ENCODE measurements at places on chromosomes 1 and 21.

DNA sequence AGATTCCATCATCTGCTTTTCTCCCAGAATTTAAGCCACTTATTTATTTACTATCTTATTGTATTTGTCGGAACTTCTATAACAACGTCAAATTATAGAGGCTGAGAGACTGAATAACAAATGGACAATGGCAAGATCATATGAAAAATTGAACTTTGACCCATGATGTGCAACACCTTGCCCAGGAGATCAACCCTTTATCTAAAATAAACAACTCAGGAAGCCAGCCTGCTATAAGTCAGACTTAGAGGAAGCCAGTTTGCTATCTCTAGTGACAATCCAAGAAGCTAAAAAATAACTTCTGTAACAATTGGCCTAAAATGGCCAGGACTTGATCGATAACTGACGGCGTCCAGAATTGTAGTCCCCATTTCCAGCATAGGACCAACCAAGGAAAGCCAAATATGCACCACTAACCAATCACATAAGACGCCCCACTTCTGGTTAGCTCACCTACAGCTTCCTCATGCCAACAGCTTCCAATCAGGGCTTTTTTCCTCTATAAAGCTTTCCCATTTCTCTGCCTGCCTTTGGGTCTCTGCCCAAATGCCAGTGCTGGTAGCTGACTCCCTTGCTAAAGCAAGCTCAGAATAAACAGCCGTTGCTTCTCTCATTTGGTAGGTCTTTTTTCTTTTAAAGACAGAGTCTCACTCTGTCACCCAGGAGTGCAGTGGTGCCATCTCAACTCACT is 28.5 kb downstream of the ANP32E start:
- DNase-seq = no peak

- no peak for DNase-seq
Observed at GRCh38 chr1:171988243-171988885, 147.1 kb downstream of the DNM3 start.

DNA sequence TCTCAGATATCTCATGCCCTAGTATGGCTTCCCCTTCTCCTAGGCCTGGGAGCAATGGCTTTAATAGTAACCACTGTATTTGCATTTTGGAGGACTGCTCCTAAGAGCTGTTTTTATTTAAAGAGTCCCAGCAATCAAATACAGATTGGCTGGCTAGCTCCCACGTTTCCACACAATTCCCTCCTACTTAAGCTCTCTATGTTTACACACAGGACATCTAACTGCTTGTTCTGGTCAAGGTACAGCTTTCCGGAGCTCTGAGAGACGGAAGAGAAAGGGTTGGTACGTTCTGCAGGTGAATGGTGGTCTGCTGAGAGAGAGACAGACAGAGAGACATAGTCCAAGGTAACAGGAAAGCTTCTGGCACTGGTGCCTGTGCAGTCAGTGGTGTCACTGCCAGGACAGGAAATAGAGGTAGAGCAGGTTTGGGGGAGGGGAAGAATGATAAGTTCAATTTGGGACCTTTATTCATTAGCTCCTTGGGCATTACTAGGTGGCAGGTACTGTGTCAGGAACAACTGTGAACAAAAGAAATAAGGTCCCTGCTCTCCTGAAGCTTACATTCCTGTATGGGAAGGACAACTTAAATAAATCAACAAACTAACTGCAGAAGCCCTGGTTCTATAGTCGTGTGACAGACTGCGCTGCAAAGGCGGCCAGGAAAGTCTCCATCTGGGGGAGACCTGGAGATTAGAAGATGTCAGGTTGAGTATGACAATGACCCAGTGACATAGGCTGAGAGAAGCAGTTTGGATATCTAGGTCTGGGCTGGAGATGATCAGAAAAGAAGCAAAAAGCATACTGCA is 1.2 kb upstream of the SLC25A33 start:
- no peak for DNase-seq

- no peak for DNase-seq
Observed at GRCh38 chr1:85264150-85264549, 4.7 kb upstream of the C1orf52 start.

GRCh38 chr1:125087247-125087646 is 3902.5 kb downstream of the SRGAP2C start:
- no peak for DNase-seq

- peak; percentile 11 for DNase-seq
Observed at GRCh38 chr1:207241164-207241934, 80.1 kb upstream of the CD55 start.

GRCh38 chr1:21233490-21233889 is 56.8 kb downstream of the ECE1 start:
- no peak for DNase-seq

GRCh38 chr1:94110946-94111740 is 9.8 kb downstream of the ABCA4 start:
- no peak for DNase-seq

DNA sequence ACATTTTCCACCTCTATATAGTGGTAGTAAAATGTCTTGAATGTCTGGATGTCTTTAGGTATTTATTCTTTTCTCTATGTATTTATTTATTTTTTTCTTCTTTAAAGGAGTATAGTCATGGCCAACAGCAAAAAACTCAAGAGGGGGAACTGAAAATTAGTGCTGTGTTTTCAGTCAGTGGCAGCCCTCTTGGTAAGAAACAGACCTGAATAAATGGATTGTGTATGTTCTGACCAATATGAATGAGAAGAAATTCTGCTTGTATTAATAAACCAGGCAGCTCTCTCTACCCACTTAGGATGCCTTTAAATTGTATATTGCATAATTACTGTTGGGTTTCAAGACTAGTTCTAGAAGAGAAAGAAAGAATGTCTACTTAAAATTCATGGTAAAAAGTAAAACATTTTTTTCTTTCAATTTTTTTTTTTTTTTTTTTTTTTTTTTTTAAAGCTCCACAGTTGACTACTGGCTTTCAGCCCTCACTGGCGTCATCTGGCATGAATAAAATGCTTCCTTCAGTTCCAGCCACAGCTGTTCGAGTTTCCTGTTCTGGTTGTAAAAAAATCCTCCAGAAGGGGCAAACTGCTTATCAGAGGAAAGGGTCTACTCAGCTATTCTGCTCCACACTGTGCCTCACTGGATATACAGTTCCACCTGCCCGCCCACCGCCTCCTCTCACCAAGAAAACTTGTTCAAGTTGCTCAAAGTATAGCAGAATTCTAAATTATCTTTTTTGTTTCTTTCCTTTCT is 101.6 kb downstream of the ZMYM4 start:
- DNase-seq = peak; percentile 80

DNA sequence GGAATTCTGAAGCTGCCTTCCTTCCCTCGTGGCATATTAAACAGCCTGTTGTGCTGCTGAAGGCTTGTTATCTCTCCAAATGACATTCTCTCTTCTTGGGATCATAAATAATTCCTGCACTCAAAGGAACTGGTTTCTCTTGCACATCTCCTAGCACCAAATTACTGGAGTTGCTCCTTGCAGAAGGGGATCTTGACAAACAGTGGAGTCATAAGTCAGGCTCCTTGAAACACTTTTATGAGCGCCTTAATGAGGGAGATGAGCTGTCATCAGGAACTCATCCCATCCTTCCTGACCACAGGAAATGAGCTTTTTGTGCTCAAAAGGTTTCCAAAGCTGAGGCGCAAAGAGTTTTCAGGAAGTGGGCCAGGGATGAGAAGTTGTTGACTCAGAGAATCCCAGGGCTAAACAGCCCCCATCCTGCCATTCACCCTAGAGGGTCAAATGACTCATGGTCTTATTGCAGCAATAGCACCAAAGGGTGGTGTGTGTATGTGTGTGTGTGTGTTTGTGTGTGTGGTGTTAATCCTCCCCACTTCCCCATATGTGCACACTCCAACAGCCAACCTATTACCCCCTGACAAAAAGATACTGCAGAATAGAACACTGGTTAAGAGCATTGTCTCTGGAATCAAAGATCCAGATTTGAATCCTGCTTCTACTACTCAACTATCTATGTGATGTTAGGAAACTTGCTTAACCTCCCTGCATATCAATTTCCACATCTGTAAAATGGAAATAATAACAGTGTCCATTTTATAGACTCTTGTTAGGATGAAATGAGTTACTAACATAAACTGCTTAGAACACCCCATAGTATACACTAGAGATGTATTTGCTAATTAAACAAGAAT is 2.8 kb upstream of the PHC2 start:
- peak; percentile 88 for DNase-seq

GRCh38 chr21:33402001-33402979 is 923 bp upstream of the IFNGR2 start:
- DNase-seq = peak; percentile 86

GRCh38 chr1:53270873-53271272 is 32.6 kb upstream of the MAGOH start:
- DNase-seq = no peak

Measured in GM03348 (cell line).